ENCODE measurements at places on chromosomes 16 and 17.

DNA sequence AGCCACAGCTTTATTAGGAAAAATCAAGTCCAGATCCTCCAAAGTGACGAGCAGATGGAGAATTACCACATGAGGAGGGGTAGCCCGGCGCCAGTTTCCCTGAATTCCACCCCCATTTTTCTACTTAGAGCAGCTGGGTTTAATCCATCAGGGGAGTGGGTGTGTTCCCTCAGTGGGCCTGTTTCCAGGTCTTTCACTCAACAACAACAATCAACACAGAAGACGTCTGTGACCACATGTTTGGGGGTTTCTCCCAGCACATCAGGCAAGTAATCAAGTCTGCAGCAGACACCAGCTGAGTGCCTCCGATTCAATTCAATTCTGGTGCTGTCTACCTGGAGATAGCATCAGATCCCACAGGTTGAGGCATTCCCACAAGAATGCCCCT, 6.8 kb downstream of the SLC6A2 start:
- DNase-seq, result no peak

DNA sequence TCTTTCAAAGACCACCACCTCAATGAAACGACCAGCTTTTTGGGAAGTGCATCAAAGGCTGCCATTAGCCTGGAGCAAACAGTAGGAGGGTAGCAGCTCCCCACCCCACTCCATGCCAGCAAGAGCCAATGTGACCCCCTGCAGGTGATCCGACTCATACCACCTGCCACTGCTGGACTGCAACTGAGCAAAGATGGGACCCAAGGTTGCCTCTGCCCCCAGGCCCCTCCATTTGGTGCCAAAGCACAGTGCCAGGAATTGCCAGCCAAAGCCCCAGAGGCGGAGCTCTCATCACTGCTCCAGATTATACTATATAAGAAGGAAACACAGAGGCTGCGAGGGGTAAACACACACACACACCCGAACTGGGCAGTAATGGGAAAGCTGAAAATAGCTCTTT, 8.3 kb downstream of the PITPNM3 start:
- no peak for DNase-seq

DNA sequence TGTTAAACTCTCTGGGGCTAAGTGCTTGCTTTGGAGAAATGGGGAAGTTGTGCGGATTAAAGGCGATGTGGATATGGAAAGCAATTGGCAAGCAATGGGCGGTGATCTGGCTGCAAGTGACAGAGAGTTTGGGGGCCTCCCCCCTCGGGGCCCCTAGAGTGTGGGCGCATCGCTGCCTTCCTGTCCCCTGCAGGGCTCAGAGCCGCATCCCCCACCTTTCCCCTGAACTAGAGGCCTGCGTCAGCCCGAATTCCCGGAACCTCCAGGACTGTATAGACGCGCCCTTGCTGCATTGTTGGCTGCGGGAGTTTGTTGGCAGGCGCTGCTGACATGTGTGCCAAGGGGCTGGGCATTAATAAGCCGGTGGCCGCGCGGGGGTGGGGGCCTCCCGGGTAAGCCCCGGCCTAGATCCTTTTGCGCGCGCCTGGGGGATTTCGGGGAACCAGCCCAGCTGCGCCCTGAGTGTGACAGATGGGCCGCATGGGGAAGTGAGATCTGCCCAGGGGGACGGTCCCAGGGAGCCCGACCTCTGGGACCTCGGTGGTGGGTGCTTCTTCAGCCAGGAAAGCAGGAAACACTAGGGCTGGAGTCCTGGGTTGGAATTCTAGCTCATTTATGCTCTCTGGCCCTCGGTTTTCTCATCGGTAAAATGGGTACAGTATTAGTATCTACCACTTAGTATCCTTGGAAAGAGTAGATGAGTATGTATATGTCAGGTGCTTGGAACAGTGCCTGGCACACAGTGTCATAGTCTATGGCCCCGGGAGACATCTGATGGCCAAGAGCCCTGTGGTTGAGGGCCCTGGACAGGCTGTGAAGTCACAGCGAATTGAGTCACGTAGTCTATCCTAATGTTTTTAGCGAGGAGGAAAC, 1.0 kb downstream of the EEF2K start:
- DNase-seq, result peak; percentile 59

GRCh38 chr17:69606142-69606800, 191.8 kb downstream of the MAP2K6 start:
- DNase-seq, result no peak

GRCh38 chr17:44209786-44210341, 9.6 kb downstream of the UBTF start:
- DNase-seq, result no peak

- DNase-seq, result no peak
Measured at GRCh38 chr17:77428020-77428748, 287.4 kb downstream of the SEC14L1 start.

GRCh38 chr16:58730724-58731370, 3.3 kb downstream of the GOT2 start:
- no peak for DNase-seq

- DNase-seq, result no peak
Measured at GRCh38 chr17:55735731-55736405, 13.2 kb upstream of the TMEM100 start.

- DNase-seq, result no peak
Measured at GRCh38 chr17:280216-280615, 72.4 kb downstream of the RPH3AL start.

GRCh38 chr16:15650698-15651171, 690 bp downstream of the NDE1 start:
- DNase-seq, result no peak

GRCh38 chr16:50671644-50672260, 9.4 kb downstream of the SNX20 start:
- DNase-seq, result no peak

GRCh38 chr16:54266363-54266955, 20.1 kb downstream of the IRX3 start:
- no peak for DNase-seq

- no peak for DNase-seq
Measured at GRCh38 chr17:49093131-49093530, 39.4 kb upstream of the B4GALNT2 start.

GRCh38 chr17:16873174-16874035, 98.5 kb downstream of the TNFRSF13B start:
- no peak for DNase-seq

- DNase-seq, result no peak
Measured at GRCh38 chr17:60604686-60605334, 4.8 kb downstream of the PPM1D start.

DNA sequence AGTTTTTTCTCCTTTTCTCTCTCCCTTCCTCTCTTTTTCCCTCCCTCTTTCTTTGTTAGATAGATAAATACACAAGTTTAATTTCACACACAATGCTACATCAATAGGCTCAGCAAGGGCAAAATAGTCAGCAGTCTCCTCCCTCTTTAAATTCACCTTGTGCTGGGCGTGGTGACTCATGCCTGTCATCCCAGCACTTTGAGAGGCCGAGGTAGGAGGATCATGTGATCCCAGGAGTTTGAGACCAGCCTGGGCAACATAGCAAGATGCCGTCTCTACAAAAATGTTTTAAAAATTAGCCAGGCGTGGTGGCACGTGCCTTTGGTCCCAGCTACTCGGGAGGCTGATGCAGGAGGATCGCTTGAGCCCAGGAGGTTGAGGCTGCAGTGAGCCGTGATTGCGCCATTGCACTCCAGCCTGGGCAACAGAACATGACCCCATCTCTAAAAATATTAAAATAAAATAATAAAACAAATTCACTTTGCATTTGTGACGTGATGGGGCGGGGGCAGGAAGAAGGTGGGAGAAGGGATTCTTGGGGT, 27.4 kb downstream of the IL21R start:
- DNase-seq, result no peak

DNA sequence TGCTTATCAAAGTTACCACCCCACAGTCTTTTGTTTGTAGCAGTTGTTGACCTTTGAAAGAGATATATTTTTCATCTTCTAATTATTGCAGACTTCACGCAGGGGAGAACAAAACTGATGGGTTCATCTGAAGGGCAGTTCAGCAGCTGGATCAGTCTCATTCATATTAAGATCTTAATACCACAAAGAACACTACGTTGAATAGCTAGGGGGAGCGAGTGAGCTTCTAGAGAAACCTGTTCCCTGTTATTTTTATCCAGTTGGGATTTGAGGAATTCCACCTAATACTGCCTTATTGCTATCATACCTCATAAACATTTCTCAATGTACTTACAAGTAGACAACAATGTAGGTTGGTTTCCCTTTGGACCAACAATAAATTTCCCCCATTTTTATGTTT, 306.1 kb upstream of the KIF2B start:
- no peak for DNase-seq

GRCh38 chr16:85202051-85202601, 89.9 kb upstream of the CIBAR2 start:
- DNase-seq, result no peak

All from stimulated activated CD4-positive, alpha-beta T cell treated with anti-CD3 and anti-CD28 coated beads, Interleukin-15, amount 100 ng/mL, for 1 hour (primary cell).